ENCODE measurements at places on chromosomes 4 and X.

DNA sequence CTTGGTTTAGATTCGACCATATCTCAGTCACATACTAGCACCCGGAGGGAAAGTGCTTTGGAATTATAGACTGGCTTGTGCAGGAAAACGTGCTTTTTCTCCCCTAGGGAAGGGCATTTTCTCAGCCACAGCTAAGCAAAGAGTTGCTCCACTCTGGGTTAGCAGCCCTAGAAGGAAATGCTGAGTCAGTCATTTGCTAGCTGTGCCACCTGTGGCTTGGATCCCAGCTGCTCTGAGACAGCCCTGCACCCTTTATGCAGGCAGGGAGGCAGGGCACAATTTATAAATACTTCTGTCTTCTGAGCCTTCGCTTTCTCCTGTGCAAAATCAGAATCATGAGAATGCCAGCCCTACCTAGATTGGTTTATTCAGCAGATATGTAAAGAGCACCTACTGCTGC is 1.3 kb upstream of the USP51 start:
- no peak for DNase-seq

DNA sequence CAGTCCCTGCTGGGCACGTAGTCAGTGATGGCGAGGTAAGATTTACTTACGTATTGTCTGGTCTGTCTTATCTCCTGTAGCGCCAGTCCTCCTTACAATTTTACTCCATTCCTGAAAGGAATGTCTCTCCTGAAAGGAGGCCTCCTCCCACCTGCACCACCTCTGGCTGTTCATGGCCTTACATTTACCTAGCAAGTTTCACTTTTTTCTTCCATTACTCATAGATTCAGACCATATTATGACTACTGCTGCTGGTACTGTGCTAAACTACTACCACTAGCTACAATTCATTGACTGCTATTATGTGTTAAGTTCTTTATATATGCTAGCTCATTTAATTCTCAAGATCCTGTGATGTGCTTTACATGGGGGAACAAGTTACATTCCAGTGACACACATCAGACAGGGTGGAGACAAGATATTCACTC is 189.9 kb downstream of the BMPR1B start:
- DNase-seq = no peak

DNA sequence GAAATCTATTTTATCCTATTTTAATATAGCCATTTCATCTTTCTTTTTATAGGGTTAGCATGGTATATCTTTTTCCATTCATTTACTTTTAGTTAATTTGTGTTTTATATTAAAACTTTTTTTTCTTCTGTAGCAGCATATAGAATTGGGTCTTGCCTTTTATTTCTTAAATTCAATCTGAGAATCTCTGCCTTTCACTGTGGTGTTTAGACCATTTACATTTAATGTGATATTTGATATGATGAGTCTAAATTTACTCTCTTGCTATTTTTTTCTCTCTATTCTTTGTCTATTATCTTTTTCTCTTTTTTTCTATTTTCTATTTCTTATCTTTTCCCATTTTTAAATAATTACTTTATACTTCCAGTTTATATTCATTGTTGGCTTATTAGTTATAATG is 105.4 kb upstream of the HAND2 start:
- no peak for DNase-seq

- DNase-seq = no peak
Measured at GRCh38 chr4:159282329-159282728, 179.4 kb downstream of the RAPGEF2 start.

DNA sequence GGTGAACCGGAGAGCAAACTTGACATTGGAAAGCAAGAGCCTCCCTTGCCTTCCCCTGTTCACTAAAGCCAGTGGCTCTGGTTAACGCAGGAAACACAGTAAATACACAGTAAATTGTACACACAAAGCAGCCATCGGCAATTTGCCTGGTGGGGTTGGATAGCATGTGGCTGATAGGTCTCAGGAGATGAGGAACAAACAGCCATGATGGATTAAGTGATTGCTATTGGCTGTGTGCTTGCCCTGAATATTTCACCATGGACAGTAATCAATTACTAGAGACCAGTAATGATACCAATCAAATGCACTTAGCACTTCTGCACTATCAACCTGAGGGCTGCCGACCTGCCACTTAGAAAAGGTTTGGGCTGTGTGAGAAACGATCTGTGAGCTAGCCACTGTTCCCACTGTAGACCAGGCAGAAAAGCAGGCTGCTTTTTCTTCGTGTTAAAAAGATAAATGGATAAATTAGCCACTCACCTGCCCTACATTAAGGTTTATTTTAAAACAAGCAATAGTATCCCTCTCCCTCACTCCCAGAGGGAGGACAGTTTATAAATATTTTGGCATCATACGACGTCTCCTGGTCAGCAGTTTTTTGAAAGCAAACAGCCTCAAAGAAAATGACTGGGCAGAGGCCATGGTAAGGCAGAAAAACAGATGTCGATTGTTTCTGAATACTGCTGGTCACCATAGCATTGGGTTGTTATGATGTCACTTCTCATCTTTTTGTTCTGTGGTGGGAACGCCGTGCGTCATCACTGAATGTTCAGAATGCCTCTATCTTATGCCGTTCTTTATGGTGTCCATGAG is 167.1 kb downstream of the MAML3 start:
- DNase-seq = peak; percentile 13

Data from fibroblast of upper back skin (primary cell).